Activated naive CD8-positive, alpha-beta T cell treated with anti-CD3 and anti-CD28 coated beads for 36 hours (primary cell): ENCODE measurements at places on chromosomes 1 and 21.

DNA sequence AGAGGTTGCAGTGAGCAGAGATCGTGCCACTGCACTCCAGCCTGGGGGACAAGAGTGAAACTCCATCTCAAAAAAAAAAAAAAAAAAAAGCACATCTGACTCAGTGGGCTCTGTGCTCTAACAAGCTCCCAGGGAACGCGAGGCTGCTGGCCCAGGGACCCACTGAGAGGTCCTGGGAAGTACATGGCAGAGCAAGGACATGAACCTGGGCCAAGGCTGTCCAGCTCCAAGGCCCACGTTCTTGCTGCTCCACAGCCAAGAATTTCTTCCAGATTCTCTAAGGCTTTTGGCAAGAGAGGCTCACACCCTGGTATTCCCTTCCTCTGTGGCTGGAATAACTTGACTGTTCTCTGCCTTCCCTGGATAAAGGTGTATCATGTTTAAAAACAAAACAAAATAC lies 15.4 kb upstream of the AGTRAP start:
- no peak for DNase-seq

DNA sequence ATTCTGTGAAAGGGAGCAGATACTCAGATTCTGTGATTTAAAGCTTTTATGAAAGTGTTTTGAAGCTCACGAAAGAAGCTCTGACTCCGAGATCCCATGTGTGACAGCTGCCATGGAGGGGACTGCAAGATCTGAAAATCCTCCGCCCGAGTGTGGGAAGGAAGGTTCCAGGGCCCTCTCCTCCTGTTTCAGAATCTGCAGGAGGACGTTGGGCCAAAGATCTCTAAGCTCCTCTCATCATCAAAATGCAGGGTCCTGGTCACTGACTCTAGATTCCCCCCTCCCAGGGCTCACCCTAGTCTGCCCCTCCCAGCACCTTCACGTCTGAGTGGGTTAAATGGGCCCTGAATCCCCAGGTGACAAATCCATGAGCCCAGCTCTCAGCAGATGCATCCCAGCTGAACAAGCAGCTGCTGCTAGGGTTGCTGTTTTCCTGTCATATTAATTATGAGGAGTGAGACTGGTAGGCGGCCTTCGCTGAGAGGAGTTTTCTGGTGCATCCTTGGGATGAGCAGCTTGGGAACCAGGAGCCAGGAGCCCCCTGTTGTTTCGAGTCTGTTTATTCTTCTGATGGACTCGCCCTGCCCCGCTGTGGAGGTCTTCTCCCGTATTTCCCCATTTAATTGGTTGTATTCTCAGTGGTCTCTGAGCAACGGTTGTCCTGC lies 402.0 kb downstream of the MATN1 start:
- no peak for DNase-seq

GRCh38 chr1:243375596-243375995 lies 119.8 kb downstream of the SDCCAG8 start:
- DNase-seq: no peak

DNA sequence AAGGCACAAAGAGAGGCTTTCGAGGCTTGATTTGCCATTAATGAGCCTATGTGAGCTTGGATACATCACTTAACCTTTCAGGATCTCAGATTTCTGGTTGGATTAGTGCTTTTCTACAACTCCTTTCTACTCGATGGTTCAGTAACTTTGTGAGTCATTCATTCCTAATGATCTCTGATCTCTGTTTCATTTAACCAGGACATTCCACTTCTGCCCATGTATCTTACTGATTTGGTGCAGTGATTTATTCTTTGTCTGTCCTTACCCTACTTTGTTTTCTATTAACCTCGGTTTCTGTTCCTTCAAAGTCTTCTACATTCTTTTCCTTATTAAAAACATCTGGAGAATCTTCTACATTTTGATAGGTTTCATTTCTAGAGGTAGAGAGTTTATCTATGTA lies 94.6 kb upstream of the ZBTB18 start:
- DNase-seq: no peak

DNA sequence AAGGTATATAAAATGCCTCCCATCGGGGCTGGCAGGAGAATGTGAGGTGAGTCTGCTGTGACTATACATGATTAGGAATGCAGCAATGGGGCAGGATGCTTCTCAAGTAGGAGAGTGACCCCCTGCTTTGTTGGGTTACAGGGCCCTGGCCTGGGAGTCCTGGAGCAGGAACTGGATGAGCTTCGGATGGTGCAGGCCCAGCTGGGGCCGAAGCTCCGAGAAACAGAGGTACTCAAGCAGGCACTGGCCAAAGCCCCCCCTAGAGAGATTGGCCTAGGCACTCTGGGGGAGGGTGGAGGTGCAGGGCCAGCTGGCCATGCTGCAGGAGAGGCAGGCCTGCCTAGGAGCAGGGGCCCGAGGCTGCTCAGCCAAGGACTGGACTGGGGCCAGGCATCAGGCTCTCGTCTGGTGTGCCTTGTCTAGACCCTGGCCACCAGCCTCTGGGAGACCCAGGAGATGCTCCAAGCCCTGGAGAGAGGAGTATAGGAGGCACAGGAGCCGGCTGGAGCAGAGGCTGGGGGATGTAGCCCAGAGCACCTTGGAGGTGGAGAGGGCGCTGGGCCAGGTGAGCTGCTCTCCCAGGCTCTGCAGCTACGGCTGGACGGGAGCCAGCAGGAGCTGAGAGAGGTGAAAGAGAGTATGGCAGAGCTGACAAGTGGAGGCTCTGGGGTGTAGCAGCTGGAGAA lies 32.8 kb upstream of the PKP1 start:
- DNase-seq: no peak

- no peak for DNase-seq
Measured at GRCh38 chr1:178266619-178267066, 172.7 kb downstream of the RASAL2 start.

- no peak for DNase-seq
Measured at GRCh38 chr1:31243501-31244286, 4.0 kb upstream of the NKAIN1 start.

GRCh38 chr1:229480495-229480894 lies 27.6 kb downstream of the NUP133 start:
- no peak for DNase-seq

DNA sequence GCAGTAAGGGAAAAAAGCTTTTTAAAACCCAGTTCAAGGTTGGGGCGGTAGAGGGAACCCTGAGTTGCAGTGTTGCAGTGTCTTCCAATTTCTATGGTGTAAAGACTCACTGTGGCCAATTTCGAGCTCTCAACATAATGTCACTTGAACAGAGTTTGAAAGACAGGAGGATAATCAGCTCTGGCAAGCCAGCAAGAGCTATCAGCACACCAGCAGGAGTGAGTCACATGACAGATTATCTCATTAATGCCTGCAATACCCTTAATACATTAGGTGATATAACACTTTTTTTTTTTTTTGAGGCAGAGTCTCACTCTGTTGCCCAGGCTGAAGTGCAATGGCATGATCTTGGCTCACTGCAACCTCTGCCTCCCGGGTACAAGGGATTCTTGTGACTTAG lies 22.8 kb downstream of the SLC9C2 start:
- no peak for DNase-seq

DNA sequence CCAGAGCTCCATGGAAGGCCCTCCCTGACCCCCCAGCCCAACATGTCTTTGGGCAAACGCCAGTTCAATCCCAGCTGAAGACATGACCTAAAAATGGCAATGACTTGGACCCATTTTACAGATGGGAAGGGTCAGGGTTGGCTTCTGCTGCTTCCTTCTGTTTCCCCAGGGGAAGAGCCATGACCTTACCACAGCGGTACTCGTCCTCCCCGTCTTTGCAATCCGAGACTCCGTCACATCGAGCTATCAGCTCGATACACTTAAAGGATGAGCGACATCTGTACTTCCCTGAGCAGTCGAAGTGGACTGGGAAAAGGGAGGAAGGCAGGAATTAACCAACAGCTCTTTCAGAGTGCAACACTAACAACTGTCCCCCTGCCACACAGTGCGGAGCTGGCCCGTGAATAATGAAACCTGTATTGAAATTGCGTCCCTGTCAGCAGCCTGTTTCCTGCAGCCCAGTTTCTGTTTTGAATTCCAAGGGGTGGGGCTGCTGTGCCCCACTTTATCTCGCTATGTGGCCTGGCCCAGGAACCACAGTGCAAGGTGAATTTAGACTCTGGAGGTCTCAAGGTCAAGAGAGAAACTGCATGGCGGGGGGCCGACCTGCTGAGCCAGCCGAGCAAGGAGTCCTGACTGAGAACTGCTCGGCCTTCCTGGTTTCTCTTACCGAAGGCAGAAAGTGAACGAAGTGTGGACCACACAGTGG lies 7.0 kb downstream of the TMPRSS3 start:
- no peak for DNase-seq

GRCh38 chr1:208538078-208538477 lies 293.9 kb upstream of the PLXNA2 start:
- DNase-seq: no peak

GRCh38 chr1:224696891-224697765 lies 81.0 kb downstream of the CNIH3 start:
- DNase-seq: no peak

GRCh38 chr1:230423951-230424350 lies 2.2 kb downstream of the PGBD5 start:
- no peak for DNase-seq

DNA sequence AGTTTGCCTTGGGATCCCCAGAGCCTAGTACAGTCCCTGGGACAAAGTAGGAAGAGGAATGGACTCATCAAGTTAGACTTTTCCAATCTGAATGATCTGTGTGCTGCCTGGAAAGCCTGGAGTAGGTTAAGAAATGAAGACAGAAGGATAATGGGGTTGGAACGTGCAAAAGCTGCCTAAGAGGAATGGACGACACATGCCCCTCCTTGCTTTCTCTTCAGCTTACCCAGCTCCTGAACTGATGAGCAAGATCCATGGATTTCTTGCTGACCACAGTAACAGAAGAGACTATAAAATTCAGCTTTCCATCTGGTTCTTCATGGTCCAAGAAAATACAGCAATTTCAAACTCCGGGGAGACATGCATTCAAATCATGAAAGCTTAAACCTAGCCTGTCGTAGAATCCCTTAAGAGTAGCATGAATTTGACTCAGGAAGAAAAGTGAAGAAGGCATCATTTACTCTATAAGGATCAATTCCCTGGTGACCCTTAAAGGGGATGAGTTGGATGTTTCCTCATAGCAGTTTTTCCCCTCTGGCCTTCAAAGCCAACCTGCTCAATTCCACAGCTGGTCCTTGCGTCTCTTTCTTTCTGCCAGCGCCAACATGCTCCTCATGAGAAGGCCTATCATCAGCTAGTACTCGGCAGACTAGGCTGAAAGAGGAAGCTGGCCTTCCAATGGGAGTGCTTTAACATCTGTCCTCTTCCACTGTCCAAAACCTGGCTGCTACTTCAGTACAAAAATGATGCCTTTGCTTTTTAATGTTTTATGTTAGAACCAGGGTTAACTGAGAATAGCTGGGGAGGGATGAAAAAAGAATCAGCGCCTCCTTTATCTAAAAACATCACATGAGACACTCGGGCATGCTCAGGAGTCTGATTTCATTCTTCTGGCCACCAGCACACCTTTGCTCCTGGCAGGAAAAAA lies 5.7 kb upstream of the PEF1 start:
- no peak for DNase-seq

- DNase-seq: no peak
Measured at GRCh38 chr1:216758161-216758560, 34.9 kb upstream of the ESRRG start.

DNA sequence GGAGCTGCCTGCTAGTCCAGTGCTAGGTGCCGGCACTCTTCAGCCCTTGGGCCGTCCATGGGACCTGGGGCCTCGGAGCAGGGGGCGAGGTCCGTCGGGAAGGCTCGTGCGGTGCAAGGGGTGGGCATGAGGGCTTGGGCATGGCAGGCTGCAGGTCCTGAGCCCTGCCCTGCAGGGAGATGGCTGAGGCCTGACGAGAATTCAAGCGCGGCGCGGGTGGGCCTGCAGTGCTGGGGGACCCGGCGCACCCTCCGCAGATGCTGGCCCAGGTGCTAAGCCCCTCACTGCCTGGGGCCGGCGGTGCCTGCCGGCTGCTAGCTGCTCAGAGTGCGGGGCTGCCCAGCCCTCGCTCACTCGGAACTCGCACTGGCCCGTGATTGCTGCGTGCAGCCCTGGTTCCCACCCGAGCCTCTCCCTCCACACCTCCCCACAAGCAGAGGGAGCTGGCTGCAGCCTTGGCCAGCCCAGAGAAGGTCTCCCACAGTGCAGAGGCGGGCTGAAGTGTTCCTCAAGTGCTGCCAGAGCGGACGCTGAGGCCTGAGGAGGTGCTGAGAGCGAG lies 467.0 kb downstream of the AGBL4 start:
- DNase-seq: no peak

- DNase-seq: no peak
Measured at GRCh38 chr1:185017966-185018365, 27.4 kb upstream of the RNF2 start.

DNA sequence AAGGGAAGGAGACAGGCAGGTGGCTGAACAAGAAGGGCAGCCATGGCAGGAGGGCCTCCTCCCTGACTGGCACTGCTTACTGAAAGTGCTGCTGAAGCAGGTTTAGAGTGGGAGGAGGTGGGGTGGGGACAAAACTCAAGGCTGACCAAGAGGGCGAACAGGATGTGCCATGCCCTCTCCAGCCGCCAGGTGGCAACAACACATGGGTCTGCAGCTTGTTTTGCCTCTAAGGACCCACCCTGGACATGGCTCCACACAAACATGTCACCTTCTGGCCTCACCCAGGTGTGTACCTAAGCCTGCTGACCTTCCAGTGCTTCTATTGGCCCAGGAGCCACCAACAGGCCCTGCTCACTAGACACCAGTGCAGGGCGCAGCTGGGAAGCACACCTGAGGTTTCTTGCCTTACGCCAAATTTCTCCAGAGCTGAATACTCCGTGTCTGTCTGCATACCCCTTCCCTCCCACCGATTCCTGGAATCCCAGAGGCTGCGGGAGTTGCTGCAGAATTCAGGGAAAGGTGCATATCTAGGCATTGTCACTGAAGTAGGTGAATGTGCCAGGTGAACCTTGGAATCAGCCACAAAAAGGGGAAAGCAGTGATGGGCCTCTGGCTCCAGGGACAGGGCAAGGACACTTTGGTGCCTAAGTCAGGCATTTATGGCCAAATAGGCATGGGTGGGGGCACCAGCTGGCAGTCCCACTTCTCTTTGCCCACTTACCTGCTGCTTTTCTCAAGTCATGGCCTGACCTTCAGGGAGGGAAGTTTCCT lies 5.3 kb downstream of the PSRC1 start:
- peak; percentile 63 for DNase-seq

DNA sequence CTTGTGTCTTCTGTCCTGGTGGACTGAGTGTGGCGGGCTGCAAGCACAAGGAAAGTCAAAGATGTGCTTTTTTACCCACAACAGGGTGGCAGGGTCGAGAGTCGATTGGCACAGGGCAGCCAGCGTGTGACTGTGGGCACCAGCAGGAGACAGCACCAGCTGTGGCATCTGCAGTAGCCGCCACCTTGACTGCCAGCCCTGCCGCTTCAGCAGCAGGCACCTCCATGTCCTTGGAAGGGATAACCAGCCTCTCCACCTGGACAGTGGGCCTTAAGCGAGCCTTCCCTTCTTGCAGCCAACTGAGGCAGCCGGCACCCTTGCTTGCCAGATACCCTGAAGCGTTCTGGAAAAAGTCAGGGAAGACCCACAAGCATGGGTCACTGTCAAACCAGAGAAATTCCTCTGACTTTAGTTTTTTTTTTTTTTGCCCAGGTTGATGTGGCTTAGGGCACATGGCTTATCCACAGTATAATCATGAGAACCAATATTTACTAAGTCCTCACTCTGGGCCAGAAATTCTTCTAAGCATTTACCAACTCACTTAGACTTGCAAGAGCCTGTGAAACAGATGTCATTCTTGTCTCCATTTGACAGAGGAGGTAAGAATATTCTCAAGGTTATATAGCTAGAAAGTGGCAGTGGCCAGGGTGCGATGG lies 30.1 kb upstream of the PTGFRN start:
- DNase-seq: no peak
